ENCODE measurements at places on chromosomes 11 and 22.
A peak's percentile ranks its signal among the peaks of the same experiment; 100 is the strongest.

- no peak for DNase-seq
These were observed 13.0 kb upstream of the KIRREL3 start for GRCh38 chr11:127013550-127013949.

DNA sequence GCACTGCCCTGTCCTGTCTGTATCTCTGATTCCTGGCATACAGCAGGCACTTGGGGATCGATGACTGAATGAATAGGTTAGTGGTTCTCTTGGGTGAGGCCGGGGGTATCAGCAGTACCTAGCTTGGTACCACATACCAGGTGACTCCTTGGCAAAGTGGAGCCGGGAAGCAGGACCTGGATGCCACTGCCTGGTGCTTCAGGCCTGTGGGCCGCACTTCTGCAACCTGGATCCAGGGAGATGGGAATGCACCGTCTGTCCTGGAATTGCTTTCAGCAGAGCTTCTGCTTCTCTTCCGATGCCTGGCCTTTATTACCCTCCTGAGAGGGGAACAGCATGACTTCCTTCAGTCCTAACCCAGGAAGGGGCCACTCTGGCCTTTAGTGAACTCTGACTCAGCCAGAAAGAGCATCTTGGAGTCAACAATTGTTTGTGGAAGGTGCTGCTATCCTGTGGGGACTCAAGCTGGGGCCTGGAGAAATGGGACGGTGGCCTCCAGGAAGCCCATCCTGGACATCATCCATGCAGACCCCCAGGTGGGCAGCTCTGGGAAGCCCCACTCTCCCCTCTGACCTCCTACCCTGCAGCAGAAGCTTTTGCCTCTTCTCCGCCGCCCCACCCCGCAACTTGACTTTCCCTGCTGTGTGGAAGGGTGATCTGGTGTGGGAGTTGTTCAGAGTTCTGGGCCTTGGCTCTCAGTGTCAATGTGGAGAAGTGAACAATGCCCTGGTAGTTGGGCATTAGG, 5.1 kb downstream of the CD82 start:
- DNase-seq = no peak

- peak; percentile 78 for DNase-seq
These were observed 201.2 kb upstream of the E2F8 start for GRCh38 chr11:19441752-19442553.

GRCh38 chr11:130710497-130711012, 205.7 kb downstream of the SNX19 start:
- no peak for DNase-seq

DNA sequence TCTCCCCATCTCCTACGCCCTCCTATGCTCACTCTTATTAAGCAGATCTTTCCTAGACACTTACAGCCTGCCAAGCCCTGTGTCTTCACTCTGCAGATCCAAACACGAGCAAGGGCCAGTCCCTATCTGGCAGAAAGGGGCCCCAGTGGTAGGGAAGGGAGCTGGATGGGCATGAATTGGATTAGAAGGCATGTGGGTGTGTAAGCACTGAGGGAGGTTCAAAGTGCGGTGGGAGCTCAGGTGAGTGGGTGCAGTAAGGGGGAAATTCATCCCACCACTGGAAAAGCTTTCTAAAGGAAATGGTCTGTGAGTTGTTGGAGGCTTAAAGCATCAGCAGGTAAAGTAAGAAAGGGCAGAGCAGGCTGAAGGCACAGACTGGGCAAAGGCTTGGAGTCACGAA, 5.5 kb downstream of the TMEM132A start:
- DNase-seq = no peak

GRCh38 chr11:65026810-65027209, 429 bp upstream of the SNX15 start:
- no peak for DNase-seq

DNA sequence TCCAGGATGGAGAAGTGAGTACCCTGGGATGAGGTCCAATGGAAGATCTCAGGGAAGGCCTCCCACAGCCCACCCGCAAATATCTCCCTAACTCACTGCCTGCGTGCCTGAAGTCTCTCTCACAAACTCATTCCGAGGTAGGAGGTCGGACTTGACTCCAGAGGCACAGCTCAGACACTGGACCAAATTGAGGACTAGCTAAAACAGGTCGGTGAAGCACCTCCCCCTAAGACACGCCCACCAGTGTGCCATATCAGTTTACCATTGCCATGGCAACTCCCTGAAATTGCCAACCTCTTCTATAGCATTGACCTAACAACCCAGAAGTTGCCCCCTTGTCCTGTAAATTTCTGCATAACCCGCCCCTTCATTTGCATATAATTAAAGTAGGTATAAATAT, 17.5 kb downstream of the RPL3 start:
- no peak for DNase-seq

GRCh38 chr11:68632802-68633201, 51.5 kb upstream of the GAL start:
- peak; percentile 58 for DNase-seq

DNA sequence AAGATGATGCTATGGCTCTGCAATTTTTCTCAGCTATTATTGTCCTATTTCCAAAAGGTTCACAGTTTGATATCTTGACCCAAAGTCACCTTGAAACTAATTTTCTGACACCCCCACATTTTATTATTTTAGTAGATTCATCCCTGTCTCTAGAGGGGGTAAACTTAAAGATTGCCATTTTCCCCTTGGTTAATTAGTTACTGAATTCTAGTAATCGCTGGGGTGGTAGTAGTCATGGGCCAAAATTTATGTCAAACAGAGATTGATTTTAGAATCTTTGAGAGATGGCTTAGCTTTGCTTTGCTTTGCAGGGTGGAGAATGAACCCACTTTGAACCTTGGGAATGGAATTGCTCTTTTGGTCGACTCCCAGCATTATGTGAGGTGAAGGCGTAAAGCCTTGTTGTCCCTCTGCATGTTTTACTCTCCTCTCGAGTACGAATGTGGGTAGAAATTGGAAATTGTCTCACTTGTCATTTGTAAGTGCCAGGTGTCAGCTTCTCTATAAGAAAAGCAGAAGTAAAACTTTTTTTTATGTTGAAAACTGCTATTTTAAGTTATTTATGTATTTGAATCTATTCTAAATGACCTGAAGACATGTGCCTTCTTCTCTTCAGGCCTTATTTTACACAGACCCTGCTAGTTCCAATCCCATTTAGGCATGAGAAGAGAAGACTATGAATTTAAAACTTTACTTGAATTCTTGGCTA, 42.4 kb upstream of the RCE1 start:
- no peak for DNase-seq

DNA sequence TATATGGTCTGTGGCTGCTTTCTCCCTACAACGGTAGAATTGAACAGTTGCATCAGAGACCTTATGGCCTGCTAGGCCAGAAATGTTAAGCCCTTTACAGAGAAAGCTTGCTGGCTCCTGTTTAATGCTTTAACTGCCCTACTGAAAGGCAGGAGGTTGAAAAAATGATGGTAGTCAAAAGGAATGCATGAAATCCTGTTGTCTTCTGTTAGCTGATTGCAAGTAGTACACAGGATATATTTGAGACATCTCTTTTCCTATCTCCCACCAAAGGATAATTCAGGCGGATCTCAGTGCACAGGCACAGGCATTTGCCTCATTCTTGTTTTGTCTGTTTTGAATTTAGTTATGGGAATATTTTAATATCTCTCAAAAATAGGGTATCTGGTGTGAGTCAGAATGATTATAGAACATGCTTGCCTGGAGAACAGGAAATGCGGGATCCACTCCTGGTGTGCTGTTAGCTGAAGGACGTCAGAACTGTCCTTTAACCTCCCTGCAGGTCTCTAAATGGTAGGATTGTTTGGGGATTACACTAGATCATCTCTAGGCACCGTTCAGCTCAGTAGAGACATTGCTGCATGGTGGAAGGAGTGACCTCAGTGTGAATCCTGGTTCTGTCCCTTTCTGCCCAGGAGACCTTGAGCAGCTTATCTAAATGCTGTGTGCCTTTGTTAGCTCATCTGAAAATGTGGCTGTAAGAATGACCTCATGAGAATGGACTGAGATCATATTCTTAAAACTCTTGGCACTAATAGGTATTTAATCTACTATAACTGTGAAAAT, 49.5 kb downstream of the PACS1 start:
- no peak for DNase-seq

DNA sequence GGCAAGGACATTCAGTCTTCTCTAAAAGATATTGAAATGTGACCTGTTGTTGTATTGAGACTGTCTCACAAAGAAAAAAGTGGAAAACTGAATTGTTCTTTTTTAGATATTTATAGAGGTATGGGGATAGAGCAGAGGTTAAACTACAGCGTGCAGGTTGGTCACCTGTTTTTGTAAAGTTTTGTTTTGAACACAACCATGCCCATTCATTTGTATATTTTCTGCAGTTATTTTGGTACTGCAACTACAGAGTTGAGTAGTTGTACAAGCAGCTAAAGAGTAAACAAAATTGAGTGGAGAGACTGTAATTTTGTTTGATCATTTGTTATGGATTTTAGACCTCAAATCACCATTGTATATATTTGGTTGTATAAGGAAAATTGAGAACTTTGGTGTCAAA, 11.3 kb downstream of the EED start:
- DNase-seq = no peak

GRCh38 chr22:29985912-29986311, 94.4 kb upstream of the HORMAD2 start:
- no peak for DNase-seq

- no peak for DNase-seq
These were observed 611.9 kb downstream of the TBC1D22A start for GRCh38 chr22:47374273-47374771.

- no peak for DNase-seq
These were observed 13.2 kb downstream of the BBS1 start for GRCh38 chr11:66523611-66524010.

DNA sequence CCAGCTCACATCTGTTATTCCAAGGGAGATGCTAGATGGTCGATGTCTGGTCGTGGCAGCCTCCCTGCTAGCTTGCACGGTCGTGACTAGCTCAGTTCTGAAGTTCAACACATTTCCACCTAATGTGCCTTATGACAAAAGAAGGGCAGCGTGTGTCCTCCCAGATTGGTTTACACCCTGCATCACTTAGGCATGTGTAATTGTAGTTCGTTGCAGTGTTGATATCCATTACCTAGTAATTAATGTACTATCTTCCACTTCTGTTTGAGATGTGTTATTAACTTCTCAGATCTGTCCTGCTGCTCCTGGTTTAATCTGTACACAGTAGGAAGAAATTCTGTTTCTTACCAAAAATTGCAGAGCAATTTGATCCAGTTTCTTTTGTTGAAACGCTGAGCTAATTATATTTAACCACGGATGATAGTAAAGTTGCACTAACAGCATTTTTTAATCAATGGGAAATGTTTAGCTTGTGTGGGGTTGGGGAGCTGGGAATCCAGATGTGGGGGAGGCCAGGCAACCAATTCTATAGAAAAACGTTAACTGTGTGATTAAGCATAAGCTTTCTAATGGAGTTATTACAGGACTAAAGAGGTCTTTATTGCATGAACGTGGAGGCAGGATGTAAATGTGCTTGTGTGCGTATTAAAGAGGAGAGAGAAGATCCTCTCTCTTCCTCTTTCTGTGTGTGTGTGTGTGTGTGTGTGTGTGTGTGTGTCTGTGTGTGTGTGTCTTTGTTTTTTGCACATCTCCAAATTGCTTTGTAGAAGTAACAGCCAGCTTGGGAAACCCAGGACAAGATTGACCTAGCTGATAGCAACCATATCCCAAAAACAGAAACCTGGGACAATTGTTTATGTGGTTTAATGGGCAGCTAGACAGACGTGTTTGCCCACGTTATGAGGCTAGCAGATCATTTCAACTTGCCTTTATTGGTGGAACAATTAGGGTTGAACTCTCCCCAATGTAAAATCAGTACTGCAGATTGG, 145.7 kb upstream of the TTC12 start:
- DNase-seq = no peak

- no peak for DNase-seq
These were observed 91.8 kb upstream of the LDLRAD3 start for GRCh38 chr11:35852056-35852455.

DNA sequence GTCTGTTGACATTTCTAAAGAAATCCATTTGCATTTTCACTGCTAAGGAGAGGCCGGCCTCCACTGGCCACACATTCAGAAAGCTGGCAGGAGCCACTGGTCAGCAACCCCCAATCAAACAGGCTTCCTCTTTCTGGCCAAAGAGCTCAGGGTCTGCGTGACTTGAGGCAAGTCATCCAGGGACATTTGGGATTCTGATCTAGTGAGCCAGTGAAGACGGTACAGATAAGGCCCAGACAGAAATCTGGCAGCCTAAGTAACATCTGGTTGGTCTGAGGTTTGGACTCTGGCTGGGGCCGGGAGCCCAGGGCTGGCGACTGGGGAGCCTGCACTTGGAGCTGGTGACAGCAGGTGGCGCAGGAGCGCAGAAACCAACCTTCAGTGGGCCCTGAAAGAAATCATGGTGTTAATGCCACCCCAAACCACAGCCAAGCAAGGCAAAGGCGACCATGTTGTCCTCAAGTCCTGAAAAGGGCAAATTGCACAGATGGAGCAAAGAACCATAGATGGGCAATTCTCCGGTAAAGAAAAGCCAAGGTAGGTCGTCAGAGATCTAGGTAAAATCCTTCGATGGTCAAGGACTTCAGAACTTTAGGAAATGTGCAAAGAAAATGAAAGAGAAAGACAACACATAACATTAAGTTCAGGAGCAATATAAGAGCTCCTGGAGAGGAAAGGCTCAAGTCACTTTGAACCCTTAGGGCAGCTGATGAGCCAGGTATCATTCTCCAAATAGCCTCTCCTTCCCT, 99.4 kb upstream of the BLID start:
- DNase-seq = peak; percentile 62

GRCh38 chr11:115065830-115066664, 387.7 kb downstream of the NXPE2 start:
- DNase-seq = no peak

DNA sequence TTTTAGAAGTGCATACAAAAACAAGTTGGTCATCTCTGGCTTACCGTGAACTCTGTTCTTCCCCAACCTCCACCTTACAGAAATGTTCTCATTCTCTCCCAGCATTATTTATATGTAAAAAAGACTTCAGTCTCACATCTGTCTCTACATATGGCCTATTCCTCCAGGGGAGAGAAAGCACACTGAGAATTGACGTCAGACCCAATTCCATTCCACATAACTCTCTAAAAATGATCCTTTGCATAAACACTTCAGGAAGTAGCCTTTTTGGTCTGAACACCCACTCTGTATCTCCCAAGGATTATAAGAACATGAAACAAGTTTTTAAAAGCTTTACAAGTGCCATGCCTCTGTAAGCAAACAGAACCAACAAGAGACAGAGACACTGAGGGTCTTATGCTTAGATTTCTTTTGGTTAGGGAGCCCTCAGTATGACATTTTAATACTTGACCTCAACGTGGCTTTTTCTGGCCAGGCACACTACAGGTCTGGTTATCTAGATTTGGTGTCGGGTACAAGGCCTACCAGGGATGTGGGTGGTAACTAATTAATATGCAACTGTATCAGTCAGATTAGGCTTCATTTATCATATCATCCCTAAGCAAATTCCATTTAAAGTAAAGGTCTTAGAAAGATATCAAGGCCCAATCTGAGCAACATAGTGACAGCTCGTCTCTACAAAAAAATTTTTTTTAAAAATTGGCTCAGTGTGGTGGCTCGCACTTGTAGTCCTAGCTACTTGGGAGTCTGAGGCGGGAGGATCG, 48.5 kb upstream of the PPP2R1B start:
- DNase-seq = no peak

DNA sequence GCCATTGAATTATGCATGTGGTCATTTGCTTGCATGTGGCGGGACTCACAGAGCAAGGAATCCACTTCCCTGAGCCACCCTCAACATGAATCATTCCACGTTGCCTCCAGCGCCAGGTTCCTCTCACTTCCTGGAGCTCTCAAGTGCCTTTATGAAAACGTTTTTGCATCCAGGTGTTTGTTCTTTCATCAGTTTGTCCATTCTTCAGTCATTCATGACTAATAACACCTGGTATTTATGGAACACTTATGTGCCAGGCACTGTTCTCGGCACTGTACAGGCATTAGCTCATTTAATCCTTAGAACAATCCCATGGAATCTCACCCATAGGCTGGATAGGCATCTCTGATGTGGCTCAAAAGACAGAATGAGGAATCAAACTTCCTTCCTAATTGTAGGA, 256.1 kb upstream of the SYN3 start:
- no peak for DNase-seq
